ENCODE measurements at places on chromosomes 16 and 17.
A peak's percentile ranks its signal among the peaks of the same experiment; 100 is the strongest.

DNA sequence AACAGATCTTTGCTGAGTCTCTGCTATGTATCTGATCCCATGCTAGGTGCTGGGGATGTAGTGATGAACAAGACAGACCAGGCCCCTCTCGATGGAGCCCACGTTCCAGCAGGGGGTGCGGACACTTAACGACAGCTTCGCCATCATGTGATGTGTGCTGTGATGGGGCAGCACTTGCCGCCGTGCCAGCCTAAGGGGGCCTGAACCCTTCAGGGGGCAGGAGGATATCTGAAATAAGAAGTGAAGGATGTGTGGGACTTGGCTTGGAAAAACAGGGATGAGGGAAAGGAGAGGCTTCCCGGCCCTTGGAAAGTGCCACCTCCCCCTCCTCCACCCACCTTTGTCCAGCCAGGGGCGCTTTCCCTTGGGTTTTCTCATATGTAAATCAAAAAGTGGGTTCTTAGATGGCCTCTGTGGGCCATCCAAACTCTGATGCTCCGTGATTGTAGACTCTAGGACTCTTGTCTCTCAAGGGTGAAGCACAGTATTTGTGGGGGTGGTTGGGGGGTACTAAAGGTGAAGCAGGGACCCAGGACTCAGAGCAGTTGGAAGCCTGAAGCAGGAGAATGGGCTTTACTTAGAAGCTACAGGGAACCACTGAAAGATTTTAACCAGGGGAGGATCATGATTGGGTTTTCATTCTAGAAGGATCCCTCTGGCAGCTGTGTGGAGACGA is 4.0 kb upstream of the DLX3 start:
- DNase-seq: no peak

DNA sequence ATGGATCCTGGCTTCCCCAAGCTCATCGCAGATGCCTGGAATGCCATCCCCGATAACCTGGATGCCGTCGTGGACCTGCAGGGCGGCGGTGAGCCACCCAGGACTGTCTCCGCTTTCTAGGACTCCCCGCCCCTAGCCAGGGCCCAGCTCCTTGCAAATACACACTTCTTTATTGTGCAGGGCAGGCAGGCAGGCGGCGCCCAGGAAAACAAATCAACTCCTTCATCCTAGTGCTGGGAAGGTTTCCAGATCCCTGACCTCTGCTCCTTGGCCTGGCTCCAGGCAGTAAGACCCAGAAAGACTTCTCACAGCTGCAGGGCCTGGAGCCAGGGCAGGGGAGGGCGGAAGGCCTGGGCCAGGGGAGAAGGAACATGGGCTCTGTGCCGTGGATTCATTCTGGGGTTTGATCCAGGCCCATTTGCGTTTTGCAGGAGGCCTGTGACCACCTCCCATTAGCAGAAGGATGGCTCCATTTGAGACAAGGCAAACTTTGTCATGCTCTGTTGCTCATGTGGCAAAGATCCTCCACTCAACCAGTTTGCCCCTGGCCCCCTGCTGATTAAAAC is 6.0 kb upstream of the LPCAT2 start:
- no peak for DNase-seq

- DNase-seq: no peak
Measured at GRCh38 chr17:62809656-62810055, 1.5 kb upstream of the MARCHF10 start.

GRCh38 chr17:64385187-64386083 is 5.2 kb downstream of the PECAM1 start:
- DNase-seq: no peak

DNA sequence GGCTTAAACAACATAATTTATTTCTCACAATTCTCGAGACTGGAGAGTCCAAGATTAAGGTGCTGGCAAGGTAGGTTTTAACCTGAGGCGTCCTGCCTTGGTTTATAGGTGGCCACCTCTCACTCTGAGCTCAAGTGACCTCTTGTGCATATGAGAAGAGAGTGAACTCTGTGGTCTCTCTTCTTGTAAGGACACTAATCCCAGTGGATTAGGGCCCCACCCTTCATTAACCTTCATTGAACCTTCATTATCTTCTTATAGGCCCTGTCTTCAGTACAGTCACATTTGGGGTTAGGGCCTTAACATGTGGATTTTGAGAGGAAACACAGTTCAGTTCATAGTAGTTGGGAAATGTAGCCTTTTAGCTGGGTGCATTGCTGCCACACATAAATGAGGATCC is 57.1 kb downstream of the MAP2K4 start:
- no peak for DNase-seq

GRCh38 chr16:22272870-22273650 is 24.1 kb upstream of the POLR3E start:
- DNase-seq: no peak

GRCh38 chr16:76487411-76488064 is 210.3 kb downstream of the CNTNAP4 start:
- DNase-seq: no peak

GRCh38 chr17:69147460-69147859 is 5.8 kb upstream of the ABCA6 start:
- no peak for DNase-seq

DNA sequence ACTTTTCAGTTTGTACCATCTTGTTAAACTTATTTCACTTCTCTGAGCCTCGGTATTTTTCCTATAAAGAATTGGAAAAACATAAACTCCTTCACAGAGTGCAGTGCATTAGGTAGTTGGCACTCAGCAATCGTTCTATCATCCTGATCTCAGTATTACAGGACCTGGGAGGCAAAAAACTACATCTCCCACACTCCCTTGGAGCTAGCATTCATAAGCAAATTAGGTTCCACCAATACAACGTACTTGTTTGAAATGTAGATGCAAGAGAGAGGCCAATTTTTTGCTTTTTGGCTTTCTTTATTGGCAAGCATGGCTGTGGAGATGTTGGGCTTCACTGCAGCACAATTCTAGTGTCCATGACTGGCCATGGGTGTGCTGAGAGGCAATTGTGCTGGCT is 285.2 kb downstream of the CA10 start:
- no peak for DNase-seq

DNA sequence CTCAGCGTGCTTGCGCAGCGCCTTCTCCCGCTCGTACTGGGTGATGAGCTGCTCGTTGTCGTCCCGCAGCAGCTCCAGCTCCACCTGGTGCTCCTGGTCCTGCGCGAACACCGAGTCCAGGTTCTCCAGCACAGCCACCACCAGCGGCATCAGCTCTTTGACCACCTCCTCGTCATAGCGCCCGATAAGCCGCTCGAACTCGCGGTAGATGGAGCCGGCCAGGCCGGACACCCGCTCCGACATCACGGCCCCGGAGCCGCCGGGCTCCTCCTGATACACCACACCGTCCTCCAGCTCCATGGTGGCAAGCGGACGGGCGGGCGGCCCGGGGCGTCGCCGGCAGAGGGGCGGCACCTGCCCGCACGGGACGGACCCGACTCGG is 320 bp downstream of the SPAG9 start:
- no peak for DNase-seq

DNA sequence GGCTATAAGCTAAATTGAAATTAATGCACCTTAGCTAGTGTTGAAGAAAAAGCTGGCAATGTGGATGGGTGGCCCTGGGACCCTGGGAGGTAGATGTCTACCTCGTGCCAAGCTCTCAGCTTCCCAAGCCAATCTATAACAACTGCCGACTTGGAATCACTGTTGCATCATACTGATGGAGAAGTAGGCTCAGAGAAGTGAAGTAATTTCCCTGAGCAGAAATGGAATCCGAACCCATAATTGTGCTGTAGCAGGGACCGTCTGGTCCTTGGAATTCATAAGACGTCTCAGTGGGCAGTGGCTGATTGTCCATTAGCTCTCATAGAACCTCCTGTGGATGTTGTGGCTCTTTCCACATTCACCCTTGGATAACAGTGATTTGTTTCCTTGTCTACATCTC is 196.6 kb downstream of the RAB11FIP4 start:
- DNase-seq: no peak

DNA sequence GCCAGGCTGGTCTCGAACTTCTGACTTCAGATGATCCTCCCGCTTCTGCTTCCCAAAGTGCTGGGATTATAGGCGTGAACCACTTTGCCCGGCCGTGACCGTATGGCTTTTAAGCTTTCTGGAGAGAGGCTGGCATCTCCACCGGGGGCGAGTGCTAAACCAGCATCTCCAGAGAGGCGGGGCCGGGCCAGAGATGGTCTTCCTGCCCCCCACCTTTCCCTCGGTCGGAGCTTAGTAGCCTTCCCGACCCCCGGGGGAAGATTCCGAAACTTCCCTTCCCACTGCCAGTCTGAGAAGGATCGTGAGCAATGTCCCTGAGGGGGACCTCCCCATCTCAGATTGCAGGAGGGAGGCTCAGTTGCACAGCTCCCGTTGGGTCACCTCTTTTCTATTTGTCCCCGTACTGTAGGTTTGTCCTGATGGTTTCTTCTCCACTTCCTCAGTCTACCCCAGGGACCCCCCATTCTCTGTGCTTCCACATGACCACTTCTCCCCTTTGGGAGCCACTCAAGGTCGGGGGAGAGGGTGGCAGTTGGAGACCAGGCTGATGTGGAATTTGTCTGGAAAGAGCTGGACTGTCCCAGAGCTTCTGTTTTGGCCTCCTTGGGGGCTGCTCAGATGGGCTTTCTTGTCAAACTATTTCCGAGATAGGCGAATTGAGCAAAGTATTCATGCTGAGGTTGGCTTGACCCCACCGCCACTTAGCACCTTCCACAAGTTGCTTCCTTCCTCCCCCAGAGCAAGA is 18.2 kb downstream of the IGF2BP1 start:
- no peak for DNase-seq

- no peak for DNase-seq
Measured at GRCh38 chr16:23967775-23968174, 132.0 kb downstream of the PRKCB start.

GRCh38 chr16:3007957-3008689 is 4.6 kb upstream of the CLDN9 start:
- DNase-seq: peak; percentile 64

- DNase-seq: peak; percentile 58
Measured at GRCh38 chr16:56617212-56618085, 8.1 kb upstream of the MT1E start.

DNA sequence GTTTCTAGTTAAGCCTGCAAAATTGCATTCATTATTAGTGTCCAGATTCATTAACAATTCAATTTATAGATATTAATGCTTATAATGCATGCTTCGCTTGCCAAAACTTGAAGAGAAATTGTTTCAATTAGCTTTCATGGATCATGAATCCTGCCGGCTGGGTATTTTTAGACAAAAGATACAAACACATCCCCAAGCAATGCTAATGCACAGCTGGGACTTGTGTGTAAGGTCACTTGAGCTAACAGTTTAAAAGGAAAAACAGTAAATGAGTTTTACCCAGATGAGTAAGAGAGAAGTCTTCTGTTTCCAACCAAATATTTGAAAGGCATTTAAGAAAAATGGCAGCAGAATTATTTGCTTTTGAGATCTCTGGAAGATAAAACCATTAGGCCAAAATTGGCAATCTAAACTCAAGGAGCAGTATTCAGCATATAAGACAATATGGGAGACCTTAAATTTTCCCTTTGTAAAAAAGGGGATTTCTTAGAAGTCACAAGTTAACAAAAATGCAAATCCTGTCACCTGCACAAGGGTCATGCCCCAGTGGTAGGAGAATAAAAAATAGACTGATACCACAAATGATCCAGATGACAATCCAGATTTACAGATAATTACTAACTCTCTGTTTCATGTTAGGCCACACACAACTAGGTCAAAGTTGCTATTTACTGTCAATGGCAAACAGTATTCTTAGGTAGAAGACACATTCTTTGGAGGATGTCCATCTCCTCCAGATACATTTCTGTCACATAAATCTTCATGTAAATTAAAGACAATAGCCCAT is 418.4 kb upstream of the PMFBP1 start:
- DNase-seq: no peak

DNA sequence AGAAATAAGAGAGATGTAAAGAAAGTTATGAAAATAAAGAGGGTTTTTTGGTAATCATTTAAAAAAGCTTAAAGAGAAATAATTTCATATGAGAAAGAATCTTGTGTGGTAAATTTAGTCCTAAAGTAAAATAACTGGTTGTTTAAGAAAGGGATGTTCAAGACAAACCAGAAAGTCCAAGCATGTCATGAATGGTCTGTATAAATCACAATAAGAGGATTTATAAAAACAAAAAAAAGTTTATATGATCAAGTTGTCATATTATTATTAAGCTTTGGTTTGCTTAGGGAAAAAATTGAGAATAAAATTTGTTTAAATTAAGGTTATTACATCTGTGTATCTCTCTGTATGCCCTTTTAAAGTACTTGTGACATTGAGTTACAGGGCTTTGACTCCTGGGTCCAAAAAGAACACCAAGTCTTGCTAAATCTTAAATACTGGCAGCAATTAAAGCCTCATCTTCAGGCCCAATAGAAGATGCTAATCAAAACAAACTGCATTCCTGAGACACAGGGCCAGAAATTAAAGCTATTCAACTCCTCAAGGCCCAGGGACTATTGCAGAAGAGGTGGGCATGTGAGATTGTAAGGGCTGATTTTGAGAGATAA is 15.6 kb upstream of the TRIM25 start:
- DNase-seq: peak; percentile 28

GRCh38 chr17:64066716-64067115 is 46.3 kb upstream of the ICAM2 start:
- DNase-seq: no peak

DNA sequence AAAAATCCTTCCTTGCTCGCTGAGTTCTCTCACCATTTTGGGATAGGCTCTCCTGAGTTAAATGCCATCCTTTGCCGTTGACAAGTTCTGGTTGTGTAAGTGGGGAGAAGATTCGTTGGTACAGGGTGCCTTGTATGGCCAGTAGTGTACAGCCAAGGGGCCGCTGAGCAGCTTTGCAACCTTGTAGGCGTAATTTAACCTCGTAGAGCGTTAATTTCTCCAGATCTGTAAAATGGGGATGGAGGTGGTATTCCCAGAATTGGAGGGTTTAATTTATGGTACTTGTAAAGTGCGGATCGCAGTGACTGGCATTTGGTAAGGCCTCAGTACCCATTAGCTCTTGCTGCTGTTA is 1.4 kb downstream of the ARSG start:
- DNase-seq: no peak

DNA sequence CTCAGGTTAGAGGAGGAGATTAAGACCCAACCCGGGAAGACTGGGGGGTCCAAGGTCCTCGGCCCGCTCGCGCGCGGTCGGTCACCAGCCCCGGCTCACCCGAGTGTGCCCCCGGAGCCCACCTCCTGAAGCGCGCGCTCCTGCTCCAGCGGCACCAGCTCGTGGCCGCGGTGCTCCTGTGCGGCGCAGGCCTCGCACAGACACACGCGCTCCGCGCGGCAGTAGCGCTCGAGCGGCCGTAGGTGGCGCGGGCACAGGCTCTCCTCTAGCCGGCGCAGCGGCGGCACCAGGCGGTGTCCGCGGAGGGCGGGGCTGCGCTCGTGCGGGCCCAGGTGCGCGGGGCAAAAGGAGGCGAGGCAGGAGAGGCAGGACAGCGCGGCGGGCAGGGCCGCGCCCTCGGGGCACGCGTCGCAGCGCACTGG is 618 bp downstream of the TRIM47 start:
- DNase-seq: peak; percentile 82

GRCh38 chr17:42287305-42287976 is 857 bp upstream of the STAT5A start:
- peak; percentile 85 for DNase-seq

GRCh38 chr17:18262111-18262510 is 1.6 kb downstream of the MIEF2 start:
- no peak for DNase-seq
